ENCODE measurements at places on chromosomes 5 and 9.

DNA sequence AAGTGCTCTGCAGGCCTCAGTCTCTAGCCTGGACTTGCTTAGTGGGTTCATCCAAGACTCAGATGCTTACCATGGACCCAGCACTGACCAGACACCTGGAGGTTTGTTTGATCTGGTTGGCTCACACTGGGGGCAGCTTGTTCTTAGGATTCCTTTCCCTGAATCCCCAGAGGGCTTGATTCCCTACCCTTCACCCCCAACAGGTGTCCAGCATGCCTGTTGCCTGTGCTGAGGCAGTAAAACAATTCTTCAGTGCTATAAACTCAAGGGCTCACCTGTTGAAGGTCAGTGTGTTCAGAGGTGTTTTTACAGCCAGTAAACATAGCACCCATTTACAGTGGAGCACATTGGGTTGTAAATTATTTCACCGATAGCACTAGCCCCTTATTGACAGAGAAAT, 123.8 kb upstream of the KLF4 start:
- no peak for DNase-seq

GRCh38 chr5:136424835-136425584, 59.7 kb upstream of the TRPC7 start:
- DNase-seq: peak; percentile 58

GRCh38 chr5:102818345-102818744, 63.2 kb downstream of the PAM start:
- no peak for DNase-seq

GRCh38 chr5:114118511-114118910, 243.4 kb upstream of the KCNN2 start:
- DNase-seq: no peak

DNA sequence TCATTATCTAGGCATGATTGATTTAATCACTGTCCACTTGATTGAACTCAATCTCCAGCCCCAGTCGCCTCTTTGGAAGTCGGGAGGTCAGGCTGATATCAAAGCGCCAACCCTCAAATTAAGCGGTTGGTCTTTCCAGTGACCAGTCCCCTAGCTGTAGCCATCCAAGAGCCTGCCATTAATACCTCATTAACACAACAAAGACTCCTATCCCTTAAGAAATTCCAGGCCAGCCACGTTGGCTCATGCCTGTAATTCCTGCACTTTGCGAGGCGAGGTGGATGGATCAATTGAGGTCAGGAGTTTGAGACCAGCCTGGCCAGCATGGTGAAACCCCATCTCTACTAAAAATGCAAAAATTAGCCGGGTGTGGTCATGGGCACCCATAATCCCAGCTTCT, 27.4 kb upstream of the GCNT1 start:
- DNase-seq: no peak

- no peak for DNase-seq
These were observed 237.1 kb downstream of the CACNA1B start for GRCh38 chr9:138114501-138115245.

- peak; percentile 21 for DNase-seq
These were observed 105.9 kb downstream of the GADD45G start for GRCh38 chr9:89710697-89711096.

GRCh38 chr5:86175224-86175623, 442.5 kb upstream of the COX7C start:
- no peak for DNase-seq

DNA sequence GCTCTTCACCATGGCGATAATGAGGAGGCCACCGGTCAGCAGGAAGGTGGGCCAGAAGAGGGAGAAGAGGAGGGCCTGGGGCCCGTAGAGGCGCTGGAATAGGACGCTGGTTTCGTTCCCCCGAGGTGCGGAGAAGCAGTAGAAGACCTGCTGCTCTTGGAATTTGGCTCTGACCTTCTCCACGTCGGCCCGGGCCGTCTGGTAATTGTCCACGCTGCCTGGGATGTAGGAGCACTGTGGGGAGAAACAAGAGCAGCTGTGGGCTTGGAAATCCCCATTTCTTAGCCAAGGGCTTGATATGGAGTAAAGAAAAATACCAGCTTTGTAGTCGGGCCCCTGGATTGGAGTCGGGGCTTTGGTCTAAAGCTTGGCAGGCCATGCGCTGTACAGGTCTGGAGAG, 10.4 kb downstream of the KCNMB1 start:
- no peak for DNase-seq

GRCh38 chr9:19404283-19405075, 4.3 kb upstream of the ACER2 start:
- DNase-seq: no peak

- DNase-seq: no peak
These were observed 116.9 kb upstream of the S1PR3 start for GRCh38 chr9:88874391-88874790.

Measured in AG08395 (cell line).